Pancreas (tissue), 10 donors: ENCODE measurements at places on chromosomes 12 and 14. TPM values are rescaled to one million over a fixed set of nuclear protein-coding genes. Genes with fewer than 3 reads are reported as not detected.
A peak's percentile ranks its signal among the peaks of the same experiment; 100 is the strongest.

GRCh38 chr14:93953263-93953662, 23.1 kb downstream of the ASB2 start:
- DNase-seq = no peak

DNA sequence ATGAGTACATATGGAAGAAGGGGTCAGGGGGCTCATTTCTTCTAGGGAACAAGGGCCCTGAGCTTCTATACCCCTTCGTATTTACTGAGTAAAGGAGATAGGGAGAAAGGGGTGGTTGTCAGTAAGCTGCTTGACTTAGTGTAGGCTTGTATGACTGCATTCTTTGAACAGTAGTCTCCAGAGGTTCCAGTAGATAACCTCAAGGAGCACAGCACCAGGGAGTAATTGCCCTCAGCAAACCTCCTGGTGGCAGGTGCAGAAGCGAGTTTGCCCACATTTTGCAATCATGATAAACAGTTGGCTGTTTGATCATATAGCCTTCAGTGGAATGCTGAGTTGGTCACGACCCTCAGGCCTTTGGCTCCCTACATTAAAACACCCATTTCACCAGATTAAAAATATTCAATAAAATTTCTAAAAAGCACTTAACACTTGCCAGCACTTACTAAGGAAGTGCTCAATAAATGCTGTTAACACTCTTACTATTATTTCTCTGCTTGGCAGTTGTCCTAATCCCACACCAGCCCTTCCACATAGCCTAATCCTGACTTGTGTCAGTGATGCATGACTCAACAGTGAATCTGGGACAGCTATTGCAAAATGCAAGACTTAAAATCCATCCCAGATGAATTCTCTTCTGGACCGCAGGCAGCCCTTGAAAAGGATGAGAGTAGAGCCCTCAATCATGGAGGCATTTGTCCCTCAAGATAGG, 3.7 kb upstream of the DHRS4L2 start:
- DNase-seq = no peak

GRCh38 chr14:77980475-77981321, 180.8 kb downstream of the ADCK1 start:
- DNase-seq = peak; percentile 94

DNA sequence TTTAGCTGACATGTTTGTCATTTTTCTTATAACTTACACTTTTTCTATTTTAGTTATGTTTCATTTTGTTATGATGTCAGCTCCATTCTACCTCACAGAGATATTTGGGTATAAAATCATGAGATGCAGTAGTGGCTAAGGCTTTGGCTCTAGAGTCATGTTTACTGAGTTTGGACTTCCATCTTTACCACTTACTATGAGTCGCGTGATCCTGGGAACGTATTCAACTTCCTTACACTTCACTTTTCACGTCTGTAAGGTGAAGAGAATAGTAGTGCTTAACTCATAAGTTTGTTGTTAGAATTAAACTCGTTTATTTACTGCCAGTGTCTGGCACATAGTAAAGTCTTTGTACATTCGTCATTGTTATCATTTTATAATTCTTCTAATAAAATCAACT, 126.3 kb downstream of the ERC1 start:
- no peak for DNase-seq

DNA sequence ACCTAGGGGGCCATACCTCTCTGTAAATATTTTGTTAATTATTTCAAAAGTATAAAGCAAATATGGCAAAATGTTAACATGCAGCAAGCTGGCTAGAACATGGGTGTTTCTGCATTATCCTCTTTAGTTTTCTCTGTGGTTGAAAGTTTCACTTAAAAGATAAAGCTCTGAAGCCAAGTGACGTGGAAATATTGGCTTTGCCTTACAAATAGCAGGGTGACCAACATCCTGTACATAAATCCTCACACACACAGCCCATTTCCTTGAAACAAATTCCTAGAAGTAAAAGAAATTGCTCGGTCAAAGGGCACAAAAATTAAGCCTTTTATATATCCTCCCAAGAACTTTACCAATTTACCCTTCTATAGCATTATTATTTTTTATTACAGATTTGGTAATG, 10.6 kb upstream of the VWF start:
- DNase-seq = no peak

- no peak for DNase-seq
Observed at GRCh38 chr12:94714378-94715114, 64.2 kb upstream of the TMCC3 start.

B3GNT4 gene
- 0.06 TPM for total RNA-seq

LARP4 gene
- total RNA-seq = 34.2 TPM

SLC4A8 gene
- total RNA-seq = 3.1 TPM
